ENCODE measurements at places on chromosomes 1 and 21.

DNA sequence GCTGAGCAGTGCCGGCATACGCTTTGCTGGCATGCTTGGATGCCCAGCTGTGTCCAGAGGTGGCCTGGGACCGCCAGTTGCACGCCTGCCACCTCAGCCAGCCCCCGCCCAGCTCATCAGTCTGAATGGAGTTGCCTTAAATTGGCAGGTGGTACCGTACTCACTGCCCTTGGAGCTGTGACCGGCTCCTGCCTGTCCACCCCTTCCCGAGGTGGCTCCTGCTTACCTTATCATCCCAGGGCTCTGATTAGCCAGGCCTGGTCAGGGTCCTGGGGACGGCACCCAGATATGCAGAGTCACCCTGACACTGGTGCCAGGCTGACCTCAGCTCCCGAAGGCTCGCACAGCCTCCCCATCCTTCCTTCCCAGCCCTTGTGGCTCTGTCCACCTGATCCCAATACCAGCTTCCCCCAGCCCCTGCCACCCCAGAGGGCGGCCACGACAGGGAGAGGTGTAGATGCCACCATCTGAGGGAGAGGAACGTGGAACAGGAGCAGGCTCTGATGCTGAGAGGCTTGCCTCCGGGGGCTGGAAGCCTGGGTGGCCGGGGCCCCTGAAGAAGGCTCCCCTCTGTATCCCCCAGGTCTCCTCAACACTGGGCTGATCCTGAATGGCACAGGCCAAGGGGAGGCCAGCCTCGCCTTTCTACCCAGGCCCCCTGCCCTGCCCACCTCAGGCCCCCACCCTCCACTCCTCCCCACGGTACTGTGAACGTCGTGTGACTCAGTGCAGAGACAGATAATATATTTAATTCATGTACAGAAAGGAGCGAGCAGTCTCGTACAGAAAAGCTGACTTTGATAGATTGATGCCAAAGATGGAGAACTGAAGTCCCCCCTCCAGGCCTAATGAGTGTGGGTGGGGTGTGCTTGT lies 27.8 kb downstream of the CDK18 start:
- no peak for DNase-seq

GRCh38 chr1:115337633-115338456 lies at the start of gene NGF:
TSS of gene NGF (minus strand) at chr1:115338249. CDS start at chr1:115286795, 51,454 bp downstream.
- peak; percentile 1 for DNase-seq

DNA sequence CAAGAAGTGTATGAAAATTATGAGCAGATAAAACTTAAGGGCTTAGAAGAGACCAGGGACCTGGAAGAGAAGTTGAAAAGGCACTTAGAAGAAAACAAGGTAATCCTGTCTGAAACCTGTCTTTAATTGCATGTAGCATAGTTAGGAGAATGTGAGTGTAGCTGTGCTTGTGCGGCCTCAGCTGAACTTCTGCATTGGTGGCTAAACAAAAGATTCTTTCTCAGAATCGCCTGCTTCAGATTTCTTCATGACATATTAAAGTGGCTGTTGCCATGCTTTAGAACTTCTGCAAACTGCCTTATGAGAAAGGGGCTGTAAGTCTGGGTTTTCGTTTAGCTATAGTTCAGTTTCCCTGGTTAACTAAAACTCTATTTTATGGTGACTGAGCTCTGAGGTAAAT lies 94.5 kb downstream of the VPS26C start:
- no peak for DNase-seq

- DNase-seq: no peak
Observed at GRCh38 chr1:205971082-205971481, 27.8 kb upstream of the SLC26A9 start.

GRCh38 chr1:2350501-2350900 lies 40.9 kb downstream of the MORN1 start:
- DNase-seq: no peak

DNA sequence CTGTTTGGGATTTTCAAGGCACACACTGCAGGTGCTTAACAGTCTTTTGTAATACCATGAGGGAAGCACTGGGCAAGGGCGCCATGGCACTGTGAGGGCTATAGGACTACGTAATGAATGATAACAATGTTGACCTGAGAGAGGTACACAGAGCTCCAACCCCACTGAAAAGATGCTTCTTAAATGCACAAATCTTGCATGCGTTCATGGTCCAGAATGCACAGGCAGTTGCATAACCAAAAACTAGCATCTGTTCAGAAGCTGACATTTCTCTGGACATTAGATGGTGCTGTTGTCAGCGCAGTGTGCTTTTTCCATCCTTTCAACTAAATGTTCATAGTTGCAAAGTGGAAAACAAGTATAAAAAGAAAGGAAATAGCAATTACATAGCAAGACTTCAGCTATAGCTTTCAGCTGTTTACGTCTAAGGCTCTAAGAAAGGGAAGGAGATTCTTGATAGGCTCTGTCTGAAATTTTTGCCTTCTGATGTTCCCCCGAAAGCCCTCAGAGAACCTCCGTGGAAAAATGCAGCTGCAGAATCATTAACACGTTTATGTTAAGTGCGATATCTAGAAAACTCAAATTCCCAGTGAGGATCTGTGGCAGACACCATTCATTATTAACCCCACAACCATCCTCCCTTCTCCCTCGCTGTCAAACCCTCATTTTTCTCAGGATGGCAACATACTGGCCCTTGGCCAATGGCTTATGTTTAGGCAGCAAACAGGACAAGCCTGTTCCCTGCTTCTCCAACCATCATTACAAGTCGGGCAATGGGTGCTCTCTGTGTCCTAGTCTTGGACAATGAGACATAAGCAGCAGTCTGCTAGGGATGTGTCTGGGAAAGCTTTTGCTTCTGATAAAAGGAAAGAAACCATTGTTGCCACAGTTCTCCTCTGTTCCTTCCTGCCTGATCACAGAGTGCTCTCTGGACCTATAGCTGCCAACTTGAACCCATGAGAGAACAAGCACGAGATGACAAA lies 8.2 kb upstream of the TARBP1 start:
- no peak for DNase-seq

DNA sequence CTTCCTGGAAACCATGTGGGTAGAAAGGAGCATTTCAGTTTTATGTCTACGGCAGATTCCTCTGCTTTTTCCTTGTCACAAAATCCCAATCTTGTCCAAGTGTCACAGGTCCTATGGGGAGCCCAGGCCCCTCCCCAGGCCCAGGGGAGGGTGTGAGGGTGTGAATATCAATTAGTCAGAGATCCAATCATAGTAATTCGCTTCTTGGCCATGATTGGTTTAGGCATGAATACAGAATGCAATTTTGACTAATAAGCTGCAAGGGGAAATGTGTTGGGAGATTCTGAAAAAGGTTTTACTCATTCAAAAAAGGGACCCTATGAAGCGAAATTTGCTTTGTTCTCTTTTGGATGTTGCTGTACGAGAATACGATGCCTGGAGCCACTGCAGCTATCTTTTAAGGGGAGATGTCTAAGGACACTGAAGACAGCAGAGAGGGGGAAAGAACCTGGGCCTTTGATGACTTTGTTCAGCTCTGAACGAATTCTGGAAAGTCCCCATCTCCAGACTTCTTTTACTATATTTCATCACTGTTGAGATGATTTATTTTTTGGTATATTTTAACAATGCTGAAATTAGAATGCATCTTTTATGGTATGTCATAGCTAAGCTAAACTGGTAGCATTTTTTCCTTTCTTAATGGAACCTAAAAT lies 18.2 kb downstream of the TSPAN2 start:
- DNase-seq: no peak

DNA sequence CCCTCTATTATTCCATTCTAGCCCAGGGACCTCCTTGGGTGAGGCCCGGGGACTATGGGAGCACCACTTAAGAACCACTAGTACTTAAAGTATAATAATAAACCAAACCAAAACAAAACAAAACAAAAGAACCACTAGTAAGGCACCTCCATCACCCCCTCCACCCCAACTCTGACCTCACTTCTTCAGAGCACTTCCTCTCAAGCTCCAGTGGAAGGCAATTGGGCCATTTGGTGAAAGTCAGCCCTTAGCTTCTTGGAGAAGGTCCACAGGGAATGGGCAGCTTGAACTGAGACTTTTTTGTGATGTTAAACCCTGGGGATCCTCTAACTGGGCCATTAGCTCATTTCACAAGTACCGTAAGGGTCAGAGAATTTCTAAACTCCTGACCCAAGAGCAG lies 237.3 kb downstream of the RHOU start:
- no peak for DNase-seq

DNA sequence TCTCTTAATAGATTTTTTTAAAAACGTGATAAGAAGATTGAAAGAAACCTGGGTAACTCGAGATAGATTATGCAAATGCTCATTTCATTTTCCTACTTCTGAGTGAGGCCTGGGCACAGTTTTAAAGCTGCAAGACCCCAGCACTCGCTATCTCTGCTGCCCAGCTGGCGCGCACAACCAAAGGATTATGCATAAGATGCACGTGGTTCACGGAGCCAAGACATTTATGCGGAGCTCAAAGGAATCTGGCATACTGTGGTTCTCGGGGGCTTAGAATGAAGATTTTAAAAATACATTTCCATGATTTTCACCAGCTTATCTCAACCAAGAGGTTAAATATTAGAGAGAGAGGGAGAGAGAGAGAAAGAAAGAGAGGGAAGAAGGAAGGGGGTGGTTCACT lies 210.9 kb downstream of the DSCAM start:
- no peak for DNase-seq

DNA sequence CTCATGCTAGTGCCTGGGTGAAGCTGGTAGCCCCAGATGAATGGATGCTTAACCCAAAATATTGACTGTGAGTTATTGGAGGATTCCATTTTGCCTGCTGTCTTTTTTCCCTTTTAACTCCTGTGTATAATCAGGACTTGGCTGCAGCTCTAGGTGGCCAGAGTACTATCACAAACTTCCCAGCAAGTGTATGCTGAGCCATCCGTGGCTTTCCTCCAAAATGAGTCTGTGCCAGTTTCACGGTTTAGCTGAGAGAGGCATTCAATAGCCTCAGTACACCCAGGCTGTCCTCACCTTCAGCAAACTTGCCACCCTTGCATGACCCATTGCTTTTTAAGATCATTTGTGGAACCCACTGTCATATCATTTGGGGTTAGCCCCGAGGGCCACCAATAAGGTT lies 5.3 kb upstream of the DPT start:
- no peak for DNase-seq

DNA sequence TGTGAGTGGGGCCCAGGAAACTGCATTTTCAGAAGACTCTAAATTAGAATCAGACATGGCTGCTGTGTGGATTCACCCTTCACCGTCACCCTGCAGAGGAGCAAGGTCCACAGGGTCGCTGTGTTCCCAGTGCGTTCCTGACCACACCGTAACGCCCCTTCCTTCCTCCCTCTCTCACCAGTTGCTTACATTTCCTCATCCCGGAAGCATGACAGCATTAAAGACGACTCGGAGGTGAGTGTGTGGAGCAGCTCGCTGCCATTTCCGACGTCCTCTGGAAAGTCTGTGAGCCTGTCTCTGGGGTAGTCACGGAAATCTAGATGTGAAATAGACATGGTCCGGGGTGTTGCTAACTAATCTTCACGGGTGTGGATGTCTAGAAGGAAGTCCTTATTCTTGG lies 45.9 kb downstream of the FAAP20 start:
- DNase-seq: no peak

- DNase-seq: no peak
Observed at GRCh38 chr1:117009132-117009531, 7.6 kb downstream of the CD101 start.
